ENCODE measurements at places on chromosomes 5 and 9.

DNA sequence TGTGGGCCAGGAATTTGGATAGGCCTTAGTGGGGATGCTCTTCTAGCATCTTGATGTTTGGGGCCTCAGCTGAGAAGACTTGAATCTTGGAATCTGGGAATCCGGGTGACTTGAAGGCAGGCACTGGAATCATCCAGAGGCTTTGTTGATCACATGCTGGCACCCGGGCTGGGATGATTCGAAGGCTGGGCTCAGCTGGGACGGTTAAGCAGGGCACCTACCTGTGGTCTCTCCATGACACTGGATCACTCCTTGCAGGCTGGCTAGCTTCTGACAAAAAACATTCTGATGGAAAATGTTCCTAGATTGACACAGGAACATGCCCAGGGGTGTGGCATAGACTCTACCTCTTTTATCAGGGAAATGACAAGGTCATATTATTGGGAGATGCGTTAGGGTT lies 149.1 kb downstream of the TENT4A start:
- DNase-seq: no peak

DNA sequence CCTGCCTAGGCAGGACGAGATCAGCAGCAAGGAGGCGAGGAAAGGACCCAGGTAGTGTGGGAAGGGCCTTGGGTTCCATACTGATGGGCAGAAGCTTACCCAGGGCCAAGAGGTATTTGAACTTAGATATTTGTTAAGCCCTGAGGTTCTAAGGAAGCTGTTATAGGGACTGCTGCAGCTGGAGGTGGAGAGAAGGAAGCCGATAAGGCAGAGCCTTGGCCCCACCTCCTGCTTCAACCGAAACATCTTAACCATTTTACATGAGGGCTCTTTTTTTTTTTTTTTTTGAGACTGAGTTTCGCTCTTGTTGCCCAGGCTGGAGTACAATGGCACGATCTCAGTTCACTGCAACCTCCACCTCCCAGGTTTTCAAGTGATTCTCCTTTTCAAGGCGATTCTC lies 8.6 kb upstream of the AQP3 start:
- no peak for DNase-seq

GRCh38 chr9:131138676-131139075 lies 13.3 kb downstream of the NUP214 start:
- DNase-seq: no peak

- DNase-seq: peak; percentile 35
Measured at GRCh38 chr9:75087289-75087823, 599 bp downstream of the NMRK1 start.

DNA sequence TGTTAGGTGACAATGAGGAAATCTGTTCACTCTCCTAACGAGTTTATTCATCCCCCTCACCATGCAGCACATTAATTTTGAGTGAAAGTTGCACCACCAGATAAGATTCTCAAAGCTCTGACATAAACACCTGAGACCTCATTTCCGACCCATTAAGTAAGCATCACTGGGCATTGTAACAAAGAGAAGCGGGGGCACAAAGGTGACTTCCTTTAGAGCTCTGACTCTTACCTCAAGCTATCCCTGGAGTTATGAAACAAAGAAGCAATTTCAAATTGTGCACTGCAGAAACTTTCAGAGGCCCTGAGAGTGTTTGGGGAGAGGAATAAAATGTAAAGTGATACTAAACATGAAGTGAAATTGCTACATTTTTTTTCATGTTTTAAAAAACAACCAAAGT lies 29.5 kb downstream of the C5orf15 start:
- DNase-seq: no peak

GRCh38 chr5:151591144-151591819 lies at the start of gene FAT2:
TSS of gene FAT2 (minus strand) at chr5:151591331. CDS start at chr5:151568931, 22,400 bp downstream.
- no peak for DNase-seq

GRCh38 chr5:181173027-181173419 lies 25.6 kb downstream of the OR2V2 start:
- no peak for DNase-seq

DNA sequence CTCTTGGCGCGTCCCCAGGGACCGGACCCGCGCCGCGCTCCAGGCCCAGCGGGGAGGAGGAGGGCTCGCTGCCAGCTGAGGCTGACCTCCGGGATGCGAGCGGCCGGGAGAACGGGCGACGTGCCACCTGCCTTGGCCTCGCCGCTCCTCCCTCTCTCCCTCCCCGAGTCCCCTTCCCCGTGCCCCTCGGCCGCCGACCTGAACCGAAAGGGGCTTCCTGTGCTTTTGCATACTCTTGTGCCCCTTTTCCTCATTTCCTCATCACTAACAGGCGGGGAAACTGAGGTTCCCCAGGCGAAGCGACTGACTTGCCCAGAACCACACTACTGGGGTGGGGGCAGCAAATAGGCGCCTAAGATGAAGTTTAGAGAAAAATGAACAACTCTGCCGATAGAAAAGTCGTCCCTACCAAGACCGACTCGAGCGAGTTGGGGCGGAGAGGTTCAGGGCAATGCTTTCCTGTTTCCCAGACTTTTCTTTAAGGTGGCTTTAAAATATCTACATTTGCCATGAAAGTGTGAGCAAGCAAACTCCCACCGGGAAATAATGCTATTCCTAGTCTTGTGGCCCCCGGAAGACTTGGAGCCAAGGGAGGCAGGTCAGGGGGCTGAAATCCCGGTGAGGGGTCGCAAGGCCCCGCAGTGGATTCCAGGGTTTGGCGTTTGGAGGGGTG lies 580 bp upstream of the DUSP1 start:
- DNase-seq: no peak

GRCh38 chr5:2904399-2904798 lies 152.9 kb upstream of the IRX2 start:
- no peak for DNase-seq

DNA sequence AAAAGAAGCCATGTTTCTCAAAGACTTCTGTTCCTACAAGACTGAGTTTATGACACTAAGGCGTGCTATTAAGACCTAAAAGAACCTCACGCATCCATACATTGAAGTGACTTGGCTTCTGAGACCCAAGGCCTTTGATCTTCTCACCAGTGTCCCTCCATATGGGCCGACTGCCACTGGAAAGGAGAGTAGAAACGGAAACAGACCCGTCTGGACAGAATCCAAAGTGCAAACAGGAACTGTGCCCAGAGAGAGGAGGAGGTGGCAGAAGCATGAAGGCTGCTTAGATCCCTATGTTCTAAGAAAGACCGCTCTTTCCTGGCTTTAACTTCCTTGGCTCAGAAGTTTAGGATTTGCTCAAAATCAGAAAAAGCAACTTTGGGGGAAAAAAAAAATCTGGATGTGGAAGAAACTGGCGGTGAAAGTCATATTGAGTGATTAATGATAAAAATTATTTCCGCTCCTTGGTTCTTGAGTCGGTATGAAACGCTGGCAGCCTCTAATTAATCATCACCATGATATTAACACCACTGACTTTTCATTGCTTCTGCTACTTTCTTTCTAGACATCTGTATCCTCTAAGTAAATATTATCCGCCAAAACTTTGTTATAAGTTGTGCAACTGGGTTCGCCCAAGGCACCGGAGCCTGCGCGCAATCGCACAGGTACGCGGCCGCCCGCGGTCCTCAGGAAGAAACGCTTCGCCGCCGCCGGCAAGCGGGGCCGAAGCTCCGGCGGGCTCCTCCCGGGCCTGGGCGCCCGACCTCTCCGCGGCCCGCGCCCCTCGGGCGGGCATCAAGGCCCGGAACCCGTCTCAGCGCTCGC lies 726 bp downstream of the DAP start:
- DNase-seq: peak; percentile 54

GRCh38 chr9:73125651-73126050 lies 26.0 kb upstream of the ANXA1 start:
- no peak for DNase-seq

DNA sequence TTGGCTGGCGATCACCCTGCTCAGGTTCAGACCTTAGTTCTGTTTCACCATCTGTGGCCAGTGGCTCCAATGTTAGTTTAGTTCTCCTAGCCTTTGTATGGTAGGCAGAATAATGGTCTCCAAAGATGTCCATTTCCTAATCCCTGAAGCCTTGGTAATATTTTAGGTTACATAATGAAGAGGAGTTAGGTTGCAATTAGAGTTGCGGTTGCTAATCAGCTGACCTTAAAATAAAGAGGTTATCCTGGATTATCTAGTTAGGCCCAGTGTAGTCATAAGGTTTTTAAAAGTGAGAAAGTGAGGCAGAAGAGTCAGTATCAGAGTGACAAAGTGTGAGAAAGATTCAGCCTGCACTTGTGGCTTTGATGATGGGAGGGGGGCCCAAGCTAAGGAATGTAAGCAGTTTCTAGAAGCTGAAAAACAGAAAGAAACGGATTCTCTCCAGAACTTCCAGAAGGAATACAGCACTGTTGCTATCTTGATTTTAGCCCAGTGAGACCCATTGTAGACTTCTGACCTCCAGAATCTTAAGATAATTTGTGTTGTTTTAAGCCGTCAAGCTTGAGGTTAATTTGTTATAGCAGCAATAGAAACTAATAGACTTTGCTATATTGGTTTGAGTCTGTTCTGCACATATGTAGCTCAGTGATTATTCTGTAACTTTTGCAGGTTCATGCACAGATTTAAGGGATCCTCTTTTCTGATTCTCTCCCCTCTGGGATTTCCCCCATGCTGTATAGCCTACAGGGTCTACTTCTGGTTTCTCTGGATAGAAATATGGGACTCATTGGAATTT lies 21.6 kb downstream of the LNPEP start:
- DNase-seq: no peak

DNA sequence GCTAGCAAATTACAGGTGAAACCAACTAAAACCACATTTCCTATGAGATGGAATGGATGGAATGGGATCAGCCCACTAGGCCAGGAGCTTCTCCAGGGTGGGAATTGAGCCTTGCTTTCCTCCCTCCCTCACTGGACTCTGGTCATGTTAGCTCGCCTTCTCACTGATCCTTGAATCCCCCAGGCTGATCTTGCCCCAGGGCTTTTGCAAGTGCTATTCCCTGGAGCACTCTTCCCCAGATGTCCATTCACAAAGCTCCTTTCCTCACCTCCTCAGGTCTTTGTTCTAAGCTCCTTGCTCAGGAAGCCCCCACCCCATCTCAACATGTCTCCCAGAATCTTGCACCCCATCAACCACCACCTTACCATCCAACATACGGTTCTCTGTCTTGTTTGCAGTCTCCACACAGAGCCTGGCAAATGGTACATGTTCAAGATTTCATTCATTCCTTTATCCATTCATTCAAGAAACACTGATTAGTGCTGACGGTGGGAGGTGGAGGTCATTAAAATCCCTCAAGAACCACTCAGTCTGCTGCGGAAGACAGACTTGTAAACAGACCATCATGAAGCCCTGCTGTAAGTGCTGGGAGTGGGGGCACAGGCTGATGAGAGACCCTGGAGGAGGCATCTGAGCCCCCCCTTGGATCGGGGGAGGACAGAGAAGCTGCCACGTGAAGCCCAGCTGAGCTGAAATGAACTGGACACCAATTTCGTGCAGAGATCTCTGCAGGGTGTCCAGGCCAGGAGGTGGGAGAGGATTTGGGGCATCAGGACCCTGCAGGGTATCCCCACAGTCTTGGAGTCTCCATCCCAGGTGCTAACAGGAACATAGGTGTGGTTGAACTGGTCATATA lies 141.7 kb downstream of the BARX1 start:
- no peak for DNase-seq

GRCh38 chr5:172683645-172684471 lies 42.8 kb downstream of the NEURL1B start:
- DNase-seq: no peak

GRCh38 chr5:60533789-60534188 lies 166.2 kb downstream of the DEPDC1B start:
- DNase-seq: no peak

- no peak for DNase-seq
Measured at GRCh38 chr9:113542006-113542405, 78.5 kb downstream of the RGS3 start.

GRCh38 chr5:6885581-6885980 lies 172.3 kb downstream of the TENT4A start:
- DNase-seq: no peak

DNA sequence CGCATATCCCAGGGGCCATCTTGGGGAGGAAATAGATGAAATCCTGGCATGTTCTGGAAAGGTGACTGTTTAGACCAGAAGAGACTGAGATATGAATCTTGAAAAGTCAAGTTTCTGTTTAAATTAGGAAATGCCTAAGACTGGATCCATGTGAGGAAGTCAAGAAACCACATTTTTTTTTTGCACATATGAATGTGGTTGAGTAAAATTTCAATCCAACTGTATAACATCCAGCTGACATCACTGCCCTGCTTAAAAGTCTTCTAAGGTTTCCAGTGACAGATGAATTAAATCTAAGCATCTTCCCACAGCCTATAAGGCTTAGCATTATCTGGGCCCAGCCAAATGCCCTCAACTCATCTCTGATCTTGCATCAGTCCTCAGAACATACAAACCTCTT lies 47.7 kb upstream of the TCERG1 start:
- DNase-seq: peak; percentile 52

DNA sequence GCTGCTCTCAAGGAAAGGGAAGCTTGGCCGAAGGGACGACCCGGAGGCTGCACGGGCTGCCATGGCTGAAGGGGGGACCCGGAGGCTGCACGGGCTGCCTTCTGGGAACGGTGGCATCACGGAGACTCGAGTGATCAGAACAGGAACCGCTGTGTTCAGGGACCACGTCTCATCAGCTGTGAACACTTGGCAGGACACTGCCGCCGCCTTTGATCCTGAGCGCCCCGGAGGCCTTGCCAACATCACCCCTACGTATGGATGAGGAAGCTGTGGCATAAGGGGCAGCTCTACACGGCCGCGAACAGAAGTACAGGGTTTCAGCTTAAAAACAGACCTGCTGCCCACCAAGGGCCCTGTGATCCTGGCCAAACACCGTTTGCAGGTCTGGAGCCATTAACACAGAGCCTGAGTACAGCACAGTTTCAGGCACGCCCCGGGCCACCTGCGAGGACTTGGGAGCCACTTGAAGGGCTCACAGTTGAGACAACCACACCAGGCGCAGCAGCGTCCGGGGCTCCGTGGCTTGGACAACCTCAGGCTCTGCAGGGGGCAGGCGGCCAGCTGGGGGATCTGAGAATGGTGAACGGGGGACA lies 23.9 kb upstream of the TERT start:
- DNase-seq: no peak

GRCh38 chr9:78866207-78867132 lies 569.5 kb downstream of the PSAT1 start:
- DNase-seq: no peak

GRCh38 chr9:7489036-7489435 lies 310.5 kb downstream of the DMAC1 start:
- no peak for DNase-seq

- no peak for DNase-seq
Measured at GRCh38 chr9:18269561-18269960, 204.4 kb upstream of the ADAMTSL1 start.

DNA sequence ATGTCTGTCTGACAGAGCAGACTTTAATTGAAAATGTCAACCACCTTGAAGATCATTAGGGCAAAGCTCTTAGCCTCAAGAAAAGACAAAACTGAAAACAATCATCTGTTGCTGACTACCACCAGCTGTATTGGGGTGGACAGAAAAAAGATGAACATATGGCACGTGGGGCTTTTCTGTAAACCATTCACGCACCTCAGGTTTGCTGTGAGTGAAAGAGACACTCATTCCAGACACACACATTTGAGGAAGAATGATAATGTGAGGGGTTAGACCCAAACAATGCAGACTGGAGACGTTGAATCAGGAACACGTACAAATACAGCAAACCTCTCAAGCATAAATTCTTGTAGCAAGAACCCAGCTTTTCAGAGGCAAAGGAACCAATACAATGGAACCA lies 158.7 kb downstream of the EBF1 start:
- no peak for DNase-seq

GRCh38 chr5:139708877-139709581 lies 60.9 kb downstream of the CXXC5 start:
- DNase-seq: peak; percentile 35

GRCh38 chr9:5193345-5193744 lies 7.9 kb upstream of the INSL6 start:
- DNase-seq: no peak

- DNase-seq: no peak
Measured at GRCh38 chr9:70262948-70263347, 4.2 kb downstream of the SMC5 start.
